ENCODE measurements at places on chromosomes 1 and 21.

GRCh38 chr1:64495878-64496277, 25.9 kb downstream of the CACHD1 start:
- DNase-seq = no peak

- DNase-seq = no peak
Observed at GRCh38 chr1:245516284-245516759, 361.5 kb downstream of the KIF26B start.

DNA sequence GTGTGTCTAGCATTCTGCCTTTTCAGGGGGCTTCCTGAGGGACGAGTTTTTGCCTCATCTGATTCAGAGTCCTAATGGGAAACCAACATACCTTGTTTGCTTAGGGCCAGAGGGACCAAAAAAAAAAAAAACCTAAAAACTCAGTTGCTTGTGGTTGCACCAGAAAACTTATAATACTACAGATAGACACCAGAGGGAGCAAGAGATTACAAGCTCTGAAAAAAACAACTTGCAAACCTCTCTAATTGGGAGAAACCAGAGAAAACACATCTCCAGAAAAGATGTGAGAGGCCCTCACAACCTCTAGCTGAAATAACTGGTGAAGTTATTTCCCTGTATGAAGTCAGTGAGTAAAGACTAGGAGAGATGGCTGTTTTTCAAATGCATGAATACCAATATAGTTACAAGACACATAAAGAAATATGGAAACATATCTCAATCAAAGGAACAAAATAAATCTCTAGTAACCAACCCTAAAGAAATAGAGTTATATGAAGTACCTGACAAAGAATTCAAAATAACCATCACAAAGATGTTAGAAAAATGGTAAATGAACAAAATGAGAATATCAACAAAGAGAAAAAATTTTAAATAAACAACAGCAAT, 233.7 kb upstream of the NFIA start:
- DNase-seq = no peak

- DNase-seq = no peak
Observed at GRCh38 chr1:221097479-221098281, 218.4 kb downstream of the HLX start.

GRCh38 chr1:61337441-61337951, 255.1 kb downstream of the NFIA start:
- DNase-seq = no peak

DNA sequence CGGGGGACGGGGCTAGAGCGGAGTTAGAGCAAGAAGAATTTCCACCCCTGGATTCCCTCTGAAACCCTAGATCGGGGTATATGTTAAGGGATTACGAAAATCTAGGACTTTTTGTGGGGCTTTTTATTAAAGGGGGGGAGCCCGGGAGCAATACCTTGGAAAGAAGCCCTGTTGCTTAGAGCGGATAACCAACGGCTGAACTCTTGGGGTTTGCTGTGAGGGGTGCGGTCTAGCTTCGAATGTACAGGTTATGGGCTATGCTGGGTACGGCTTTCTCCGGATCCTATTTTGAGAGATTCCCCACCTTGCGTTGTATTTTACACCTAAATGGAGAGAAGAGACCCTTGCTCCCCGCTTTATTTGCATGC, 626 bp downstream of the DYRK3 start:
- DNase-seq = no peak

DNA sequence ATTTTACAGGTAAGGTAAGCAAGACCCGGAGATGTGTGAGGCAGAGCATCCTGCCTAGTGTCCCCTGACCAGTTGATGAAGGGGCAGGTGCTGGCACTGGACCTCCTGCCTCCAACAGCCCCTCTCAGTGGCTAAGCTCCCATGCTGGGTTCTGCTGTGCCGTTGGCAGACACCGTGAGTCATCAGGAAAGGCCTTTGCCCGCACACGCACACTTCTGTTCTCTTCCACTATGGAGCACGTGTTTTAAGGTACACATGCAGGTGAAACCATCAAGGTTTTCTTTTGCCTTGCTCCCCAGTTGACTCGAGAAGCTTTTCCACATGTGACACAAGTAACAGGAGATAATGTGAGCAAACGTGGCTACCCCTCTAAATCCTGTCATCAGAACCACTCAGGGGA, 207.9 kb downstream of the RRAGC start:
- no peak for DNase-seq

DNA sequence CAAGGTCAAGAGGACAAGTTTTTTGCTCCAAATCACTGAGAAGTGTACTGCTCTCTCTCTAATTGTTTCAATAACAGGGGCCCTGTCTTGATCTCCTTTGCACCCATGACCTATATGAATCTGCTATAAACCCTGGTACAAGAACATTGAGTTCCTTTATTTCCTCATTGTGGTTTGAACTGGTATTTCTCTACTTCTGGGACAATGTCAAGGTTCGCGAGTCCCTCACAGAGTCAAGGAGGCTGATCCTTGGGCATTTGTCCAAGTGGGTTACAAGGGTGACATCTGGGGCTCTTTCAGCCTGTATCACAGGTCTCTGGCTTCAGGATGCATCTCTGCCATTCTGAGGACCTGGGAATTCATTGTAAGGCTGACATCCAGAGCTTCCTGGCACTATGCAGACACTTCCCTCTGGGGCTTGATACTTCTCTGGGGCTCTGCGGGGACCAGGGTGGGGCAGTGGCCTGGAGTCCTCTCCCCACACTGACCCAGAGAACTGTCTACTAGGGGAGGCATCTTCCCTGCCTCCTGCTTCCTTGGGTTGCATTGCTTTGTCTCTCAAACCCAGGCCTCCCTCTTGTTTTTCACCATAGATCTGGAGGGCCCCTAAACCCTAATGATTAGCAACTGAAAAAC, 22.5 kb upstream of the ZNF648 start:
- DNase-seq = no peak

DNA sequence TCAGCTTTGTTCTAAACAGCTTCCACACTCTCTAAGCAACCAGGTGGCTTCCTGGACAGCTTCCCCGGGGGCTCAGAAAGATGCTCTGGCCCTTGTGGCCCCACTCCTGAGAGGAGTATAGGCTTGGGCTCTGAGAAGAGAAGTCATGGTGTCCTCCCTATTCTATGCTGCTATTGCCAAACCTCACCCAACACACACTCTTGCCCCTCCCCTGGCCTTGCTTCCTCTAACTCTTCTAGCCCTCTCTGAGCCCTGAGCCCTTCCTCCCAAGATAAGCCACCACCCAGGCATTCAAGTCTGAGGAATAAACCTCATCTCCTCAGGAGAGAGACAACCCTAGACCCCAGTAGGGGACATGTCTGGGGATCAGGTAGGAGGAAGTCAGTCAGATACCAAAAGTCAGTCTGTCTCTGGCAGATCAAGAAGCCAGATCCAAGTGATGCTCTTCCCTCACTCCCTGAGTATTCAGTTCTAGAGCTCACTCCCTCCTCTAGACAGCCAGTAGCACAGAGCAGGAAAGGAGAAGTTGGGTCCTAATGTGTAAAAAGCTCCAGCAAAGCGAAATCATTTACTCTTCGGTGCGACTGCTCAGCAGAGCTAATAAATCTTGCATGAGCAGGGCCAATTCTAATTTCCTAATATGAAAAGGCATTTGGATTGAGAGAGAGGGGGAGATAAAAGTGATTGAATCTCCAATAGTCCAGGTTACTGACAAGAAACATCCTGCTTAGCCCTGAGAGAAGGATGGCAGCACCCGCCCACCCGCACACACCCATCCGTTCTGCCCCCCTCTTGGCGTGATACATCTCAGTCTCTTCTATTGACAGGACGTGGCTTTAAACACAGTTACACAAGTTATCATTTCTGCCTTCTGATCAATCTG, 50.5 kb downstream of the DMAP1 start:
- DNase-seq = no peak

- DNase-seq = no peak
Observed at GRCh38 chr21:30482130-30482529, 2.0 kb upstream of the KRTAP19-1 start.

DNA sequence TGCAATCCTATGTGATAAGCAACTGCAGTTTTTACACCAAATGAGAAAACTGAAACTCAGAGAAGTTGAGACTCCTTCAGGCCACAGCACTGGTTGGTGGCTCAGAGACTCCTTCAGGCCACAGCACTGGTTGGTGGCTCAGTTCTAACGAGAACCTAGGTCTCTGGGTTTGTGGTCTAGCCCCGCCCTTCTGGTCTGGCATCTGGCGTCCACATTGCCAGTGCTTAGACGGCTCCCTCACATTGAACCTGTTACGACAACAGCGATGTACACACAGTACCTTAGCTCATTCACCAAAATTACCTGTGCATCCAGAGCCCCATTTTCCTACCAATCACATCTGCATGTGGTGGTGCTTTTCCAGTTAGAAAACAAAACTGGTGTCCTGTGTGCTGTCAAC, 66.1 kb downstream of the NID1 start:
- DNase-seq = peak; percentile 46

- no peak for DNase-seq
Observed at GRCh38 chr1:160797271-160797709, 1.3 kb downstream of the LY9 start.

DNA sequence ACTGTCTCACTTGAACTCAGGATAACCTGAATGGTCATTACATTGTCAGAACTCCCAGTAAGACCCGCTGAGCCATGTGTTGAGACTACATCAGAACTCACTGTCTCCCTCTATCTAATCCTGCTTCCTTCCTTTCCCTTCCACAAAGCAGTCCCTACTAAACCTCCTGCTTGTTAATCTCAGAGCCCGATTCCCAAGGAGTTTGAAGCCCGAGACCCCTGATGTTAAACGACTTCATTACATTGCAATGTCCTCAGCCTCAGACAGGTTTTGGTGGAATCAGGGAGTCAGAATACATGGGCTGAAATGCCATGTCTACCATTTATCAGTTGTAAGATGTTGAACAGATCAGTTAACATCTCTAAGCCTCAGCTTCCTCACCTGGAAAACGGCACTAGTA, 682.4 kb downstream of the ADGRL2 start:
- no peak for DNase-seq

DNA sequence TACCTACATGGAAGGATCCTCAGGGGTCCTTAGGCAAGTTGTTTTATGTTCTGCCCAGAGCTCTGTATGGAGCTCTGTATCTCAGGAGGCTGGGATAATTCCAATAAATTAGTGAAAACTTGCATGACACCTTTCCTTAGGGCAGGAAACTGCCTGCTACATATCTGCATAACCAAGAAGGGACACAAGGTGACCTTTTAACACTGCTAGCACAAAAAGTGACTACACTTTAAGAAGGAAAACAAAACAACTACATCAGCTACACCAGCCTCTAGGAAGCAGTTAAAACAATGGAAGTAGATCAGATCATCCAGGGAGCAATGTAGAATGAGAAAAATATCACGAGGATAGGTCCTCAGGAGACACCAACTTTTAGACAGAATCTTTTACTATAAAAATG, 93.9 kb downstream of the TNFSF18 start:
- DNase-seq = no peak

DNA sequence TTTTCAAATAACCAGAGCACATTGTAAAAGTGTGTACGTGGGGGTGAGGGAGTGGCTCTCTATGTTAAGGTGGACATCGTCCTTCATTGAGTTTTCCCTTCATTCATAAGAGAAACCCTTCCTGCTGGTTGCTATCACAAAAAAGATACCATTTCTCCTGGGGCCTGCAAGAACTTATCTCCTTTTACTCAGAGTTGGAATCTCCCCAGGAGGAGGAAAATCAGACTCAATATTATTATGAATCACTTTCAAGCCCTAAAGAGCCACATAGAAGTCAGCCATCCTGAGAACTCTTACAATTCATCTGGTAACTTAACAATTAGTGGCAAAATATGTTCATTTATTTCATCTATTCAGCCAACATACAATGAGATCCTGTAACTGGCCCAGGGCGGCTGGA, 27.1 kb upstream of the TGFBR3 start:
- DNase-seq = no peak

- DNase-seq = no peak
Observed at GRCh38 chr1:6691507-6691906, 10.1 kb downstream of the DNAJC11 start.

GRCh38 chr1:111577814-111578213, 41.8 kb upstream of the RAP1A start:
- no peak for DNase-seq

DNA sequence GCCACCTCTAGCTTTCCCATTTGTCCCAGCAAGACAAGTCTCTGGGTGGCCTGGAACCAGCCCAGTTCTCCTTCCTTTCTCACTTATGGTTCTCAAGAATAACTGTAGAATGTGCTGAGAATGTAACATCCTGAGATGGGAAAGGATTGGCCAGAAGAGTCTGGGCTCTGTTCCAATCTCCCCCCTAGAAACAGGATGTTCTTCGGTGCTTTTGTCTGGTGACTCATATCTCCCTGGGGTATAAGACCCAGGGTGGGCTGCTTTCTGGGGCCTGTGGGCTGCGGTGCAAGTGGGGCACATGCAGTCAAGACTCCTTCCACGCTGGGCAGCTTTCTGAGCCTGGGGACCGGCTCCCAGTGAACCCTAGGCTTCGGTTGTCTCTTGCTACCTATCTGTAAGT, 251.2 kb upstream of the POU3F1 start:
- DNase-seq = no peak

DNA sequence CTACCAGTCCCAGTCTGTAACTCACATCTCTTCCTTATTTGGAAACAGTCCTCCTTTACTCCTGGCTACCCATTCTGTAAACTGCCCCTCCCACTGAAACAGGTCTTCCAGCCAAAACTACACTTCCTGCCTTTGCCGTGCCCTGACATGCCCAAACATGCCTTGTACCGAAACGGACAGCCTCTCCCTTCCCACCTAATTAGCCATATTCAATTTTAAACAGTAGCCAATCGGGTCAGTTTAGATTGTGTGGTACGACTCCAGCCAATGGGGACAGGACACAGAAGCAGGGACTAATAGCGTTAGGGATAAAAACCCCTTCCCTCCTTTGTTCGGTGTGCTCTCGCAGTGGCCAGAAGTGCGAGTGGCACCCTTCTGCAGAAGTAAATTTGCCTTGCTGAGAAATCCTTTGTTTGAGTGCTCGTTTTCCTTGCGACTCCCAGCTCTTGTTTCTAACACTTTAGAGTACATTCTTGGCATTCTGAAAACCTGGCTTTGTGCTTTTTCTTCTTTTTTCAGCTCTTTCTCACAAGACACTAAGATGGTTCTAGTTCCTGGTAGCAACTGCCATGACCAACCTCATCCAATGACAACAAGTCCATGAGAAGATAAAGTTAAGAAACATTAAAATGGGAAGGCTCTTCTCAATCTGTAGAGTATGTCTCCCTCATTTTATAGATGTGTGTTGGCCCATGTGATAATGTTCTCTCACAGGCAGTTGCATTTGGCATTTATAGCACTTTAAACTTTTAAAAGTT, 325.1 kb upstream of the GREM2 start:
- no peak for DNase-seq

All from activated T-cell treated with anti-CD3 and anti-CD28 coated beads for 48 hours (primary cell).